ENCODE measurements at places on chromosomes 4 and X.

DNA sequence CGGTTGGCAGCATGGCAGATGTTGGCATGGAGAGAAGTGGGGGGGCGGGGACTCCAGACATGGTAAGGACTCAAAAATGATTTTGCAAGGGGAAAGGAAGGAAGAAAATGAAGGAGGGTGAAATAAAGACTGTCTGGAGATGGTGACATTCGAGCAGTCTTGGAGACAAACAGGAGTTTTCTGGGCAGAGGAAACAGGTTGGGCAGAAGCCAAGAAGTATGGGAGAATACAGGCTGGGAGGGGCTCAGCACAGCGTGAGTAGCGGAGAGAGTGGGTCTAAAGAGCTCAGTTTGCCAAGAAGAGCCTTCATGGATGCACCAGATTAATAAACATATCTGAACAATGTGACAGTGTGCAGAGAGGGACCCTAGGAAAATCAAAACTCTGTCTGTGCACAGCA, 13.3 kb upstream of the CRMP1 start:
- no peak for DNase-seq

- DNase-seq: no peak
Observed at GRCh38 chrX:3526071-3526470, 179.6 kb upstream of the MXRA5 start.

GRCh38 chrX:133477986-133478385, 62.7 kb upstream of the GPC4 start:
- DNase-seq: no peak

DNA sequence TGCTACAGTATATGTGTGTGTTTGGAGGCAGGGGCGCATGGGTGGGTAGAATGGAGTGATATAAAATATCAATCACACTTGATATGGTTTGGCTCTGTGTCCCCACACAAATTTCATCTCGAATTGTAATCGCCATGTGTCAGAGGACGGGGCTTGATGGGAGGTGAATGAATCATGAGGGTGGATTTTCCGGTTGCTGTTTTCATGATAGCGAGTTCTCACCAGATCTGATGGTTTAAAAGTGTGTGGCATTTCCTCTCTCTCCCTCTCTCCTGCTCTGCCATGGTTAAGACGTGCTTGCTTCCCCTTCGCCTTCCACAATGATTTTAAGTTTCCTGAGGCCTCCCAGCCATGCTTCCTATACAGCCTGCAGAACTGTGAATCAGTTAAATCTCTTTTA, 14.8 kb downstream of the SOWAHB start:
- no peak for DNase-seq

- no peak for DNase-seq
Observed at GRCh38 chr4:7020856-7021255, 22.3 kb upstream of the TADA2B start.

DNA sequence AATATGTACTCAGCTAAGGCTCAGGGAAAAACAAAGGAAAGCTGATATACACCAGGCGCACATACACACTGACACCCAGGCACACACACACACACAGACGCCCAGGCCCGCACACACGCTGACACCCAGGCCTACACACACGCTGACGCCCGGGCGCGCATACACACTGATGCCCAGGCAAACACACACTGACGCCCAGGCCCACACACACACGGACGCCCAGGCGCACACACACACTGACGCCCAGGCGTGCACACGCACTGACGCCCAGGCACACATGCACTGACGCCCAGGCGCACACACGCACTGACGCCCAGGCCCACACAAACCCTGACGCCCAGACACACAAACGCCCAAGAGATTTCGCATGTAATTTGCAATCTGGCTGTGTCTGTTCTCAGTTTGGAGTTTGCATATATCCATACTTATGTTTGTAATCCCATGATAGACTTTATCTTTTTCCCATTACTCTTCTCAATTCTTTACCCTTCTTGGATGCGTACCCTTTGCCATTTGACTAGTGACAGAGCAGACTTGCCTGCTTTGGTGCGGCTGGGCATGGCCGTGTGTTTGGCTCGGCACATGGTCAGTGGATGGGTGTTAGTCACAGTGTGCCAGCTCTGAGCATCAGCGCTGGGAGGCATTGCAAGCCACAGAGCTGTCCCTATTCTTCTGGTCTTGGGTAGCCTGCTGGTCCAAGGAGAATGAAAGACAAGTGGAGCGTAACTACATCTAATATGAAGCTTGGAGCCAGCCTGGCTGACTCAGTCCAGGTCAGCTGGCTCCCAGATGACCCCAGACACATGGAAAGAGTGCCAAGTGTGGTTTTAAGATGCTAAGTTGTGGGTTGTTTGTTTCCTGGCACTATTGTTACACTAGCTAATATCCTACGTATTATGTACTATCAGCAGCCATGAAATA, 632.4 kb upstream of the ZFP42 start:
- DNase-seq: no peak

GRCh38 chr4:185504098-185505047, 30.9 kb downstream of the PDLIM3 start:
- no peak for DNase-seq

- no peak for DNase-seq
Observed at GRCh38 chrX:11791090-11791489, 33.1 kb downstream of the MSL3 start.

DNA sequence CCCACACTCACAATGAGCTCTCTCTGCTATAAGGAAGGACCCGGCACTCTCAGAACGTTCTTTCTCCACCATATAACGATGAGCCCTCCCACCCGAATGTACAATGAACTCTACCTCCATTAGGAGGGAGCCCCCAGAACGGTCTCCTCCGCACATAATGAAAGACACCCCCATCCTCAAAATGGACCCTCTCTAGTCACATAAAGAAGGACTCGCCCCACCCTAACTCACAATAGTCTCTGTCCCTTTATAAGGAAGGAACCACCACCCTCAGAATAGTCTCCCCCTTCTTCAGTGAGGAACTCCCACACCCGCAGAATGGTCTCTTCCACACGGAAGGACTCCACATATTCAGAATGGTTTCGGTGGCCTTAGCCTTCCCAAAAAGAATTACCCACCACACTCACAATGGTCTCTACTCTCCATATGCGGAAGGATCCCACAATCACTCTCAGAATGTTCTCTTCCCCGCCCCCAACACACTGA, 477 bp downstream of the SLC35A2 start:
- peak; percentile 30 for DNase-seq

DNA sequence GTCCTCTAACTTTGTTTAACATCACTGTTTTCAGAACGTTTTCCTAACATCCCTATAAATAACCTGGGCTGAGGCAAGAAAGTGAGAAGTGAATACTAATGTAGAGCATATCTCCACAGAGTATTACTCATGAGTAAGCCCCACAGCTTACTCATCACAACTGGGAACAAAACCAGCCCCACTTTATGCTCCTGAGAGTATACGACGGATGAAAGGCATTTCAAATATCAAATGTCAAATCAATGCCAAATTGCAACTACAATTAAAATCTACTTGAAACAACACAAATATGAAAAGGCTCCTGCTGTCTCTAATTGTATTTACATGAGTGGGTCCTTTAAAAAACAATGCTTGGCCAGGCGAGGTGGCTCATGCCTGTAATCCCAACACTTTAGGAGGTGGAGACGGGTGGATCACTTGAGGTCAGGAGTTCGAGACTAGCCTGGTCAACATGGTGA, 41.2 kb downstream of the SH3RF1 start:
- peak; percentile 66 for DNase-seq

DNA sequence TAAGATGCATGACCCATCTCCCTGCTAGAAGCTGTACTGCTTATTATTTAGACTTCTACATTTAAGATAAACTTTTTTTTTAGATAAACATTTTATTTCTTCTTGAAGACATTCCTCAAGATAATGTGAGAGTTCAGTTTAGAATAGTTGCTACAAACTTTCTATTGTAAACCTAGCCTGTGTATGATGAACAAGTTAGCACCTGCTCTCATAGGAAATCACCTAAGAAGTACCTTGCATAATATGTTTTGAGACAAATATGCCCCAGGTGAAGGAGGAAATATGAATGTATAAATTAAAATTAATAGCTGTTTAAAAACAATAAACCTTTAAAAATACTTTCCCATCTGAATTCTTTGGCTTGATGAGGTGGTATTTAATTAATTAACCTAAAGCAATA, 35.6 kb downstream of the RASGEF1B start:
- no peak for DNase-seq

DNA sequence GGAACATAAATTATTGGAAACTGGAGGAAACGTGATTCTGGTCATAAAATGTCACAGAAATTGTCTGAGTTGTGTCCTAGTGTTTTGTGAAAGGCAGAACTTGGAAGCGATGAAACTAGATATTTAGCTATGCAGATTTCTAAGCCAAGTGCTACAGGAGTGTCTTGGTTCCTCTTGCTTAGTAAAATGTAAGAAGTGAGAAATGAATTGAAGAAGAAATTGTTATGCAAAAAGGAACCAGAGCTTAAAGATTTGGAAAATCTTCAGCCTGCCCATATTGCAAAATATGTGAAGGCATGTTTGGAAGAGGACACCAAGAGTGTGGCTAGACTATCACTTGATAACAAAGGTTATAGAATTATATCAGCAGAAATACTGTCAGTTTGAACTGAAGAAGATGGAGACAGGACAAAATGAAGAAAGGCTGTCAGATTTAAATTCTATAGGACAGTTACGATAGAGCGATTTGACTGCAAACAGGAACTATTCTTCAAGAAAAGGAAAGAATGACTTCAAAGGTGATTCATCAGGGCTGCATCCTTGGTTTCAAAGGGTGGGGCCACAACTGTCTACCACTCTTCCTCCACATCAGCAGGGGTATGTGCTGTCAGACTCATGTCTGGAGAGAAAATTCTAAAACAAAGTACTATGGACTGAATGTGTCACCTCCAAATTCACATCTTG, 9.4 kb upstream of the CDS1 start:
- DNase-seq: peak; percentile 95

DNA sequence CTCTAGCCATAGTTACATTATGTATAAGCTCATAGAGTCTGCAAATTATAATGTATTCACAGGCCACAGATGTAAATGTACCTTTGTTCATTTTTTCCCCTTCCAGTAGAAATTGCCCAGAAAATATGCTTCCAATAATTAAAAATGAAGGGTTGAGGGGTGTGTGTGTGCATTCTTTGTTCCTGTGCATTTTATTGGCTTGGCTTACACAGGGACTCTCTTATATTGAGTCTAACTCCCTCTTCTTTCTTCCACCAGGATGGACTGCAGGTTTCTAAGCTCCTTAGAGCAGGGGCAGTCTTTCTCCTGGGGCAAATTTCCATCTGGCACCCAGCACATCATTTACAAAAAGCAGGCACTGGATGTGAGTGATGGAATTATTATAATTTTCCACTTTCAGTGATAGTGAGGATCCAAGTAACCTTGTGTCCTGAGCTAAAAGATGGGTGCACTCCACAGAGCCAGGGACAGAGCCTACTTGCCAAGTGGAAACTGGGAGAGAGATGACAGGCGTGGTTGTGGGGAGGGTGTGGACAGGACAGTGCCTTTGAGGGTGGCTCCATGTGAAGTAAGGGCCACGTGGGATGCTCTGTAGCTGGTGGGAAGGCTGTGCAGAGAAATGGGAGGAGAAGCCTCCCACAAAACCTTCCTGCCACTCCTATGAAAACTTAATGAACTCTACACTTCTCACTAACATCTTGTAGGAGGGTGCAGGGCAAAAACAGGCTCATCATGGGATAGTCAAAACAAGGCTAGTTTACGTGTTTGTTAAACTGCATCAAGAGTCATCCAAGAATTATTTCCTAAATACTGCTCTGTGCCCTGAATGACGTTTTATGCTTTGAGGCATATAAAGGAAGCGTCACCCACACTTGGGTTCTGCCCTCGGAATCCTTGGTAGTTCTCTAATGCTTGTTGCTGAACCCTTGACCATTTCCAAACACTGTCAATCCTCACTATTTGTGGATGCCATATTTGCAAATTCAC, 16.0 kb downstream of the IGFBP7 start:
- DNase-seq: no peak

DNA sequence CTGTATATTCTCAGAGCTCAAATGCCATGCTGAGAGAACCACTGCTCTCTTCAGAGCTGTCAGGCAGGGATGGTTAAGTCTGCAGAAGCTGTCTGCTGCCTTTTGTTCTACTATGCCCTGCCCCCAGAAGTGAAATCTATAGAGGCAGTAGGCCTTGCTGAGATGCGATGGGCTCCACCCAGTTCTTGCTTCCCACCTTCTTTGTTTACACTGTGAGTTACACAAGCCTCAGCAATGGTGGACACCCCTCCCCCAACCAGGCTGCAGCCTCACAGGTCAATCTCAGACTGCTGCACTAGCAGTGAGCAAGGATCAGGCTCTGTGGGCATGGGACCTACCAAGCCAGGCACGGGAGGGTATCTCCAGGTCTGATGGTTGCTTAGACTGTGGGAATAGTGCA, 271.6 kb downstream of the CENPC start:
- DNase-seq: no peak

- no peak for DNase-seq
Observed at GRCh38 chr4:37243722-37244582, 591 bp upstream of the NWD2 start.

- no peak for DNase-seq
Observed at GRCh38 chrX:16087076-16087475, 36.3 kb upstream of the GRPR start.
